ENCODE measurements at places on chromosomes 1 and 21.

DNA sequence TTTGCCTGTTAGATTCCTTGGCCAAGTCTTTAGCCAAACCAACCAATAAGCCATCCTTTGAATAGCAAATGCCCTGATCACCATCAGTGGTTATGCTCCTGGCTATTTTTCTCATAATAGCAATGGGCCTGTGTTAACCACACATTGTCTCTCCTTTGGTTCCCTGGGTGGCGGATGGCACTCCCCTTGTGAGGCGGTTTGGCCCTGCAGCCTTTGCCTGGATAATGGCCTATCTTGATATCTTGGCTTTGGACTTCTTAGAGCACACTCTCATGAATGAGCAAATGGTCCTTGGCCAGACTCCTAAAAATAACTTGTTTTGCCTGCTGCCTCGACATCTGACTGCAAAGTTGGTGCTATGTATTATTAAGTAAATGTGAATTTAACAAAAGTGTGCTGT is 22.4 kb upstream of the ZBTB18 start:
- H3K4me1 ChIP-seq, result no peaks in the 10 kb centered on the region
- no peak overlapping the region for H3K4me3 ChIP-seq
- no peak for DNase-seq

GRCh38 chr1:177119311-177119710 is 45.2 kb downstream of the ASTN1 start:
- H3K4me3 ChIP-seq, result no peak overlapping the region
- no peak for DNase-seq
- no peak overlapping the region for H3K27ac ChIP-seq
- H3K36me3 ChIP-seq, result no peaks in the 10 kb centered on the region

GRCh38 chr1:233440951-233441401 is 113.5 kb downstream of the MAP3K21 start:
- no peaks in the 10 kb centered on the region for H3K36me3 ChIP-seq
- H3K4me1 ChIP-seq, result no peaks in the 10 kb centered on the region
- no peak overlapping the region for H3K27ac ChIP-seq
- no peak overlapping the region for H3K4me3 ChIP-seq

- H3K27ac ChIP-seq, result no peak overlapping the region
- H3K4me3 ChIP-seq, result no peak overlapping the region
- no peaks in the 10 kb centered on the region for H3K36me3 ChIP-seq
- DNase-seq, result no peak
- no peaks in the 10 kb centered on the region for H3K27me3 ChIP-seq
Measured at GRCh38 chr1:201090541-201090940, 21.7 kb downstream of the CACNA1S start.

GRCh38 chr1:109208836-109209463 is 4.8 kb upstream of the SARS1 start:
- DNase-seq, result no peak
- H3K4me1 ChIP-seq, result peaks cover 4% of the 10 kb centered on the region
- no peak overlapping the region for H3K4me3 ChIP-seq
- H3K27ac ChIP-seq, result no peak overlapping the region
- H3K36me3 ChIP-seq, result no peaks in the 10 kb centered on the region
- no peaks in the 10 kb centered on the region for H3K27me3 ChIP-seq

- H3K4me3 ChIP-seq, result no peak overlapping the region
- no peak overlapping the region for H3K27ac ChIP-seq
- no peaks in the 10 kb centered on the region for H3K27me3 ChIP-seq
Measured at GRCh38 chr1:91744953-91745639, 140.9 kb downstream of the TGFBR3 start.
